CD4-positive, alpha-beta T cell treated with Interleukin-21 for 1 hour (primary cell): ENCODE measurements at places on chromosomes 6 and 20.

- no peak for DNase-seq
Observed at GRCh38 chr6:46893648-46894047, 28.1 kb downstream of the ADGRF5 start.

DNA sequence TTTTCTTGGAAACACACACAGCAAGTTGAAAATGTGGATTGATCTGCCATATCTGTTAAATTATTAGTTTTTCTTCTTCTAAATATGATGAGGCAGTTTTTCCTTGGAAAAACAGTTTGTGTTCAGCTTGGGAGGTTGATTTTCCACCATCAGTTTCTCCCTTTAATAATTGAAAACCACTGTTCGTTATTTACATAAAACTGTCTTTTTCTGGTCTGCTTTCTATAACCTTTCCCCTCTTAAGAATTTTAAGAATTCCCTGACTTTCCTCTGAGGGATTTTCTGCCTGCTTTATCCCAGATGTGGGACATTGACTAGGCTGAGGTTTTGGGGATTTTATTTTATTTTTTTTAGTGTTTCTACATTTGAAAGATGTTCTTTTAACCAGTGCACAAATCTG lies 27.2 kb downstream of the DSE start:
- no peak for DNase-seq

GRCh38 chr6:33271468-33272274 lies at the start of the genes RPS18 and VPS52:
Gene RPS18 (plus strand): TSS chr6:33272075. CDS start chr6:33272120, 45 bp downstream.
Gene VPS52 (minus strand): TSS chr6:33271876. CDS start chr6:33271675, 201 bp downstream.
- peak; percentile 97 for DNase-seq

DNA sequence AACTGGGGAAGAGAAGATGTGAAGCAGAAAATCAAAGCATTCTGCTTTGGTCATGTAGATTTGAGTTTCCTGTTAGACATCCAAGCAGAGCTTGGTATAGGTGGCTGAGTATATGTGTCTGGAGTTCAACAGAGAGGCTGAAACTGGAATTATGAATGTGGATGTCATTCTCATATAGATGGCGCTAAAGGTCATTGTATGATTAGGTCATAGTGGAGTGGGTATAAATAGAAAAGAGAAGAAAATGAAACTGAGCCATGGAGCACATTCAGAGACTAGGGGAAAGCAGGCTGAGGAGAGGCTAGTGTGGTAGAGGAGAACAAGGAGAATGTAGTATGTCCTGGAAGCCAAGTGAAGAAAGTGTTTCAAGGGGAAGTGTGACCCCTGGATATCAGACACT lies 295.6 kb upstream of the PLN start:
- no peak for DNase-seq

DNA sequence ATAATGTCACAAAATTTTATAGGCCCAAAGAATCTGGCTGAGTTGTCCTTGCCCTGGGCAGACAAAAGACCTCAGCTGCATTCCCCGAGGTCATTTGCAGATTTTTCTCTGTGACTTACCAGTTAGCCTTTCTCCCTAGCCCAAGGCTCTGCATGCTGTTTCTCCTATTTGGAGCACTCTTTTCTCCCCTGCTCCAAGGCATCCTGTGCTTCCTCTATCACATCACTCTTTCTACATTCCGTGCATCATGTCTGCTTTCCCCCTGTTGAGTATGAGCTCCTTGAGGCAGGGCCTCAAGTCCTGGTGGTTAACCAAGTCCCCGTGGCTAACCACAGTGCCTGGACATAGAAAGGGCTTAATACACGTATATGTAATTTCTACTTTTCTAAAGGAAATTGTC lies 593 bp upstream of the GSTA3 start:
- DNase-seq, result no peak

- DNase-seq, result peak; percentile 37
Observed at GRCh38 chr6:11323666-11324452, 91.4 kb upstream of the NEDD9 start.

DNA sequence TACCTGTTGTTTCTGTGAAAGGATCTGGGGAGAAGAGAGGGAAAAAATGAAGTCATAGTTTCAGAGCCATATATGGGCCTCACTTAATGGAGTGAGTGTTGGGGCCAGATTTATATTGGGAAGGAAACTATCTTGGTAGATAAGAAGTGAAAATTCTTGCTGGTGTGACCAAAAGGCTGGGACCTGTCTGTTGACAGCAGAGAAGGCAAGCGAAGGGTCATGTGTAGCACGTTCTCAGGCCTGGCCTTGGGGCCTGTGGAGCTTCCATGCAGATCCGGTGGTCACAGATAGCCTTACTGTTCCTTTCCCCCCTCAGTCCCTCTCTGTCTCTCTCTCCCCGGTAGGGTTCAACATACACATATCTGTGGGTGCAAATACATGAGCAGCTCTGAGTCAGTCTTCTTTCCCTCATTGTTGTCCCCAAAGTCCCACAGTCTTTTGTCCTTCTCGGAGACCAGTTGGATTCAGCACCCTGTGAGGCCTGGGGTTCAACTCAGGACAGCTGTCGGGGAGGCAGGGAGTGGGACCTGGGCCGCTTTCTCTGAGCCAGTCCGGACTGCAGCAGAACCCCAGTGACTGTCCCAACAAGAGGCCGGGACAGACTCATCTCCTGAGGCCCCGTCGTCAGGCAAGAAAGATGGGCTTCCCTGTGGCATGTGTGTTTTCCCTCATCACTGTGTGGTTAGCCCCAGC lies 34.6 kb downstream of the PPP1R14C start:
- DNase-seq, result no peak

DNA sequence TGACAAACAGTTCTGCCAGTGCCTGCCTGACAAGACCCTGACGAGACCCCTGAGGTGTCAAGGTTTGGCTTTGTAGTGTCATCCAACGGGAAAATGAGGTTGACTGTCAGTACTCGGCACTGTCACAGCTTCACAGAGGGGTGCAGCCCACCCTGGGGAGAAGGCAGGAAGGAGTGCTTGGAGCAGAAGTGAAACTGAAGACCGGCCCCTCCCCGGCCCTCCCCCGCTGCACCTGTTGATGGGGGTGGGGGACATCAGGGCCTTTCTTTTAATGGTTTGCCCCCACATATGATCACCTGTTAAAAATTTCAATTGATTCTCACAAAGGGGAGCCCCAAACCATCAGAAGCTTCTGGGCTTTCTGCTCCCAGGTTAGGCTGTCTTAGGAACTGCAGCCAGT lies 6.8 kb downstream of the PMEPA1 start:
- no peak for DNase-seq

DNA sequence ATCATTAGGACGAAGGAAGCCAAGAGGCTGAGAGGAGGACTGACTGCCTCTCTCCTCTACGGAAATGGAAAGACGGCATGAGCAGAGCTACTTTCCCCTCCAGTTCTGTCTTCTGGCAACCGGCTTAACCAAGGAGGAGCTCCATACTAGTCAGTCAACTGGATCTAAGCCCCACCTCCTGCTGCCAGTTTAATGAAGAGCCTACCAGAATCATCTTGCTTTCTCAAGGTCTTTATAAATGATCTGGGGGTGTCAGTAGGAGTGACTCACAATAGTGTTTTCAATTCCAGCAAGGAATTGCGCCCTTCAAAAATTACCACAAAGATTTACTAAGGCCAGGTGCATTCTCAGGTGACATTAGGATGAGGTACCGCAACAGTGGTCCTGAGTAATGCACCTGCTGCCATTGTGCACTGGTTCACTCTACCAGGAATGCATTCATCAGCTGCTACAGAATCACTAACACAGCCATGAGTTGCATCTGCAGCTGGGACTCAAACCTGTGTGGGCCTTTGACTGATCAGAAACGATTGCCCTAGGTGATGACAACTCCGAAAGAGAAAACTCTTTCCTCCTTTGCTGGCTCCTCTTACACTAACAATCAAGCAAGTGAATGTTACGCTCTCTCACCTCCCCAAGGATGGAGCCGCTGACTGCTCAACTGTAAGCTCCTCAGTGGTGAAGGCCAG lies 2.8 kb downstream of the UQCC2 start:
- DNase-seq, result no peak

GRCh38 chr6:106512048-106512967 lies 117.0 kb downstream of the RTN4IP1 start:
- peak; percentile 80 for DNase-seq

DNA sequence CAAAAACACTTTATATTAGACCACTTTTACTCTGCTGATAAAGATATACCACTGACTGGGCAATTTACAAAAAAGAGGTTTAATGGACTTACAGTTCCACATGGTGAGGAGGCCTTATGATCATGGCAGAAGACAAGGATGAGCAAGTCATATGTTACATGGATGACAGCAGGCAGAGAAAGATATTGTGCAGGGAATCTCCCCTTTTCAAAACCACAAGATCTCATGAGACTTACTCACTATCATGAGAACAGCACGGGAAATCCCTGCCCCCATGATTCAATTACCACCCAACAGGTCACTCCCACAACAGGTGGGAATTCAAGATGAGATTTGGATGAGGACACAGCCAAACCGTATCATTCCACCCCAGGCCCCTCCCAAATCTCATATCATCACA lies 1383.8 kb upstream of the MAP3K7 start:
- no peak for DNase-seq

DNA sequence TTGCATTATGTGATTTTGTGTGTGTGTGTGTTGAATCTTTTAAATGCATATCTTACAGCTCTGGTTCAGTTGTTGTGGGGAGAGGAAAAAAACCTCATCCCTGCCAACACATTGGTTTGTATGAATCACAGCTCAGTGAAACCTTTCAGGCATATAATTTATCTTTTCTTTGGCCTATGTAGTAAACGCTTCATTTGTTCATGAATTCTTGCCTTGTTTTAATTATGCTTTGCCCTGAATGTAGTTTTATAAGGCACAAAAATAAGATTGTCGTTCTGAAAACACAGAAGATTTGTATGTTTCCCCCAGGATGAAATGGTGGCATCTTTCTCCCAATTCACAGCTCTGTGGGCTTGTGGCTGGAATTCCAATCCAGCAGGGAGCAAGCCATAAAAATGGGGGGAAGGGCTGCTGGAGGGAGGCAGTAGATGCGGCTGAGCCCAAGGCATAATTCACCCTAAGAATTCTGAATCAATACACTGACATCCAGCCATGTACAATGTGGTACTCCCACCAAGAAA lies 45.1 kb downstream of the BCAS1 start:
- no peak for DNase-seq

DNA sequence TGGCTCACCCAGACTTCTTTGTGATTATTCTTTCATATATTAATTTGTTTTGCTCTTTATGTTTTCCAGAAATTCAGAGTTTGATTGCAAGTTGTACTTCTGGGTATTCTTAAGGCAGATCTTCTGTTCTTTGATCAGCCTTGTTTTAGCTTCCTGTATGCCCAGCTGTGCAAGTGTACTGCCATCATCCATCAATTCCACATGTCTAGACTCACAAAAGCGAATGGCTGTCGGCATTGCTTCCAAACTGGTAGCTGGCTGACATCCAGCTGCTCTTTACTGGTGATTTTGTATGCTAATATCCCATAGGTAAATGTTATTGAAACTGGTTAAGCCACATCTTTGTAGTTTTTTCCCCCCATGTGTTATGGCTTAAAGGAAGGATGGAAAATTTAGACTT lies 1084.8 kb upstream of the CITED2 start:
- no peak for DNase-seq

DNA sequence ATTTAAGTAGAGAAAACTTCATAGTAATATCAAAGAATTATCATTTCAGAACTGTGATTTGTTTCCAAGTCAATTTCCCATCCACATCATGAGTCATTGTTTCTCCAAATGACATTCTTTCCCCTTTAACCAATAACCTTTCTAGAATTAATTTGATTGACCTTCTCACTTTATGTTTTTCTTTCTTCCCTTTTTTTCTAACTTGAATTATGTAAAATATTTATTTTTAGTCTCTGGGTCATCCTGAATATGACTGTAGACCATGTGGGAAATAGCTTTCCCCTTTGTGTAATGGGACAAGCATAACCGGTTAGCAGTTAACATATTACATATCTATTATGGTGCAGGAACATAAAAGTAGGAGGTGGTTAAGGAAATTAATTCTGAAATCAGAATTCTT lies 291.1 kb downstream of the GJA1 start:
- DNase-seq, result no peak

- DNase-seq, result no peak
Observed at GRCh38 chr6:74602206-74602605, 603.6 kb downstream of the COL12A1 start.

DNA sequence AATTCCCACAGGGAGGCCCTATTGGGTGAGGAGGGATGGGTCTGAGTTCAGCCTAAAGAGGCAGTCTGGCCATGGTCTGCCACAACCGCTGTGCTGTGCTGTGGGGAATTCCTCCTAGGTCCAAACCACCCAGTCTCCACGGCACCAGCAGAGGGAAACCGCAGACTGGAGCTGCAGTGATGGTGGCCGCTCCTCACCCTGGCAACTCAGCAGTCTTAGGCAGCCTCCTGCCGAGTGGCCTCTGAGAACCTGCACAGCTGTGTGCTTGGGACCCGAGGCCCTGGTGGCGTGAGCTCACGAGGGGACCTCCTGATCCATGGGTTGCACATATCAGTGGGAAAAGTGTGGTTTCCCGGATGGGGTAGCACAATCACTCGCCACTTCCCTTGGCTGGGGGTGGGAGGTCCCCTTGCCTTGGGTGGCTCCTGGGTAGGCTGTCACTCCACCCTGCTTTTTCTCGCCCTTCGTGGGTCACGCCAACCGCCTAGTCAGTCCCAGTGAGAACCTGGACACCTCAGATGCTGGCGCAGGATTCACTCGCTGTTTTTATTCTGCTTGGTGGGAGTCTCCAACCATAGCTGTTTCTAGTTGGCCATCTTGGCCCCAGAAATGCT lies 242.2 kb downstream of the CDH26 start:
- DNase-seq, result no peak

GRCh38 chr20:50376888-50377459 lies 133.2 kb upstream of the PTPN1 start:
- no peak for DNase-seq

DNA sequence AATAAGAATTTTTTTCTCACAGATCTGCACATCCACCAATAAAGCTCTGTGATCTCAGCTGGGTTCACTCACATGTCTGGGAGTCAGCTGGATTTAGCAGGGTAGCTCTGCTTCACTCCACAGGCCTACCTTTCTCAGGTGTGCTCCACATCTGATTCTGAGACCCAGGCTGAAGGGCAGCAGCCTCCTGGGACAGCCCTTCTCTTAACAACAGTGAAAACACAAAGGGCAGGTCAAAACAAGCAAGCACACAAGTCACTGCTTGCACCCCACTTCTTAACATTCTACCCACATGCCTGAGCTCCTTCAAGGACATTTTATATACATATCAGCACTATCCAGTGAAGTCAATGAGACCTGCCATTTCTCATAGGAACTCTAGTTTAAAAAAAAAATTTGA lies 96.0 kb upstream of the MAP3K4 start:
- no peak for DNase-seq

DNA sequence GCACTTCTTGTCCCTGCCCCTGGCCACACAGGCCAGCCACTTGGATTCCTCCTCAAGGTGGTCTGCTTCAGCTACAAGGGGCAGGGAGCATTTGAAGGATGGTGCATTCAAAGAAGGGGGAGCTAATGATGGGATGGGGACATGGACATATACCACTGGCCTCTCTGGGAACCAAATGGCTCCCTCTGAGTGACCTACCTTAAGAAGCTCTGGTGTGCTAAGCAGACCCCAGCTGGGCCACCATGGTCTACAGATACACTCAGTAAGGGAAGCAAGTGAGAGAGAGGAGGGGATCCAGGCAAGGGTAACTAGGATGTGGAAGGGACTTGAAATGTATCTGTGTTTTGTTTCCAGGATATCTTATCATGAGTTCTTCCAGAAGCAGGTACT lies 62.4 kb downstream of the TTI1 start:
- DNase-seq, result no peak
